ENCODE measurements at places on chromosomes 3 and 15. TPM values are rescaled to one million over a fixed set of nuclear protein-coding genes. Genes with fewer than 3 reads are reported as not detected.
A peak's percentile ranks its signal among the peaks of the same experiment; 100 is the strongest.

GRCh38 chr3:25444273-25444672 is 16.2 kb downstream of the RARB start:
- DNase-seq: no peak
- no peak overlapping the region for H3K27ac ChIP-seq
- no peaks in the 10 kb centered on the region for H3K4me1 ChIP-seq

- H3K4me3 ChIP-seq: peak overlapping the region; percentile 44
- DNase-seq: no peak
- H3K27me3 ChIP-seq: peaks cover 54% of the 10 kb centered on the region
- no peak overlapping the region for H3K27ac ChIP-seq
- no peaks in the 10 kb centered on the region for H3K36me3 ChIP-seq
- H3K4me1 ChIP-seq: no peaks in the 10 kb centered on the region
These were observed 251.9 kb downstream of the TJP1 start for GRCh38 chr15:29570121-29570947.

DNA sequence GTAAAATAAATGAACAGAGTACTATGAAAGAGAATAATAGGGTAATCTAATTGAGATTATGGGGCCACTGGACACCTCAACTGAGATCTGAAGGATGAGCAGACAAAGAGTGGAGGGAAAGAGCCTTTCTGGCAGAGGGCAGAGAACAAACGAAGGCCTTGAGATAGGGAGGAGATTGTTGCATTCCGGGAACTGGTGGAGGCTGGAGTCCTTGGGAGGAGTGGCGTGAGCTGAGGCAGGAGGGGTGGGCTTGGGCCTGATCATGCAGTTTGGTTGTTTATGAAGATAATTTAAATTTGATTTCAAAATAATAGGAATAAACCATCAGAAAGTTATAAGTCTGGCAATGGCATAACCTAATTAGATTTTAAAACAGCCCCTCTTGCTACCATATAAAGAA is 59.5 kb upstream of the GALNT15 start:
- H3K4me3 ChIP-seq: no peak overlapping the region
- peak overlapping the region; percentile 31 for H3K27ac ChIP-seq
- no peaks in the 10 kb centered on the region for H3K36me3 ChIP-seq

- H3K4me3 ChIP-seq: no peak overlapping the region
- no peaks in the 10 kb centered on the region for H3K36me3 ChIP-seq
- DNase-seq: peak; percentile 55
- no peaks in the 10 kb centered on the region for H3K27me3 ChIP-seq
- H3K27ac ChIP-seq: no peak overlapping the region
These were observed 224.2 kb upstream of the CFAP20DC start for GRCh38 chr3:59273976-59274375.

GRCh38 chr3:44762690-44763089 is 1.1 kb downstream of the KIF15 start:
- DNase-seq: no peak
- H3K36me3 ChIP-seq: peaks cover 3% of the 10 kb centered on the region
- H3K4me3 ChIP-seq: peak overlapping the region; percentile 69
- no peaks in the 10 kb centered on the region for H3K4me1 ChIP-seq

Gene EBLN2
- polyA plus RNA-seq: 2.5 TPM

Gene PLCH1
- not detected for polyA plus RNA-seq
